ENCODE measurements at places on chromosomes 2 and 18.

DNA sequence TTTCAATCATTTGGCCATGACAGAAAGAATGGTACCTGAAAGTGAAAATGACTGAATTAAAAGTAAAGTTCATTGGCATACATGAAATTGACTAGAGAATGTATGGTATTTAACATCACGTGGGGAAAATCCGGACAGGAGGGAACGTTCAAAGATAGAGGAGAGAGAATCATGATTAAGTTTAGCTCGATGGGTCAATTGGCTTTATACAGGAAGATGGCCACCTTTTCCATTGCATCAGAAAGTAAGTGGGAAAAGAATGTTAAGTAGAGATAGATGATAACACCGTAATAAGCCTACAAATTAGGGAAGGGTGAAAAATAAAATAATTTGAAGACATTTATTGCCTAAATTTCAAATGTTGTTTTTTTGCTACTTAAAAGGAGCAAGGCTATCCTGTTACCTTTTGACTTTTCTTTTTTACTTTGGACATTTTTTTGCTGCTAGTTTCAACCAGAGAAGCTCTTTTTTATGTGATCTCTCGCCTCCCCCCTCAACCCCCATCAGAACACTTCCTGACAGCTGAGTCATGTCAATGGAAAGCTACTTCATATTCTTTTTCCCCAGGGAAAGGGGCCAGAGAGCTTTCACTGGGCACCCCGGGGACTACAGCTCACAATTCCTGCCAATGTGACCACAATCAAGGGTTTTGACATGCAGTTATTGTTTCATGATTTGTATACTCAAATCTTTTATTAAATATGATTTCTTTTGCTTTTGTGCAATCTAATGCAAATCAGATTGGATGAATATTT is 767 bp upstream of the CCDC102B start:
- DNase-seq, result peak; percentile 85

DNA sequence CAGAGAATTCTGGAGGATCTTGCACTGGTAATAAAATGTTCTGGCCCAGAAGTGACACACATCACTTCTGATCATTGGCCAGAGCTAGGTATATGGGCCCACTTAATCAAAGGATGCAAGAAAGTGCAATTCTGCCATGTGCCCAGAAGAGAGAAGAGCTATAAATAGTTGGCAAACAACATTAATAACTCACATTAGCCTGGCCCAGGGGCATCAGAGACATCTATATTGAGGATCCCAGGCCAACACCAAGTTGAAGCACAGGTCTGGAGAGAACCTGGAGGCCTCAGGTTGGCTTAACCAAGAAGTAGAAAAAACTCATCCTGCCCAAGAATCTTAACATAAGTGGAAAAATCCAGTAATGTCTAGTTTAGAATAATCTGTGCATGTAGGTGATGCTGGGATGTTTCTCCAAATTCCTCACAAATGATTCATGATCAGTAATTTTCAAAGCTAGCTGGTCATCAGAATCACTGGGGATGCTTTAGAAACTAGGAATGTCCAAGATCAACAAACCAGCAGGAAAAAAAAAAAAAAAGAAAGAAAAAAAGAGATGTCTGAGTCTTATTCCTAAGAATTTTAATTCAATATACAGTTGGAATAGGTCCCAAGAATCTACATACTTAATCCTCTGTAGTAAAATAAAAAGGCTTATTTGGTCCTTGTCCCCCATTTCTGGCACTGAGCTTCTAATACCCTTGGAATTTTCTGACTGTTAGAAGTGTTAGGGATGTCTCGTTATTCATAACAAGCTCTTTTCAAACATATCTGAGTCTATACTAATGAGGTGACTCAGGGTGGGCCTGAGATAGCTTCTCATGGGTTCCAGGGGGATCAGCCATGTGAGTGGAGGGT is 35.0 kb upstream of the EVA1A start:
- peak; percentile 95 for DNase-seq

- DNase-seq, result no peak
Observed at GRCh38 chr2:237244178-237244577, 158.5 kb downstream of the COPS8 start.

GRCh38 chr2:120736624-120737339 is 1.1 kb downstream of the GLI2 start:
- DNase-seq, result peak; percentile 99

DNA sequence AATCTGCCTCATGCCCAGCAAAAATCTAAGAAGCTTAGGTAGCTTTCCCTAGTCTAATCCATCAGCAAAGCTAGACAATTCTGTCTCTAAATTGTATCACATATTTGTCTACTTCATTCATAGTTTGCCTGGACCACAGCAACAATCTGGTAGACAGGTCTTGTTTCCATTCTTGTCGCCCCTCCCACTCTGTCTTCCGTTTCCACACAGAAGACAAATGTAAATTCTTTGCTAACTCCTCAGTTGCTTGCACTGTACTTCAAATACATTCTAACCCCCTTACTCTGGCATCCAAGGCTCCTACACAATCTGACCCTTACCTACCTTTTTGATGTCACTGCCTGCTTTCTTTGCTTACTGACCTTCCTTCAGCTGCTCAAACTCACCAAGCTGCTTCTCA is 40.1 kb downstream of the THUMPD2 start:
- peak; percentile 79 for DNase-seq

- no peak for DNase-seq
Observed at GRCh38 chr2:218216336-218216673, 684 bp upstream of the ARPC2 start.

- DNase-seq, result peak; percentile 62
Observed at GRCh38 chr2:225270861-225271260, 128.6 kb upstream of the NYAP2 start.

DNA sequence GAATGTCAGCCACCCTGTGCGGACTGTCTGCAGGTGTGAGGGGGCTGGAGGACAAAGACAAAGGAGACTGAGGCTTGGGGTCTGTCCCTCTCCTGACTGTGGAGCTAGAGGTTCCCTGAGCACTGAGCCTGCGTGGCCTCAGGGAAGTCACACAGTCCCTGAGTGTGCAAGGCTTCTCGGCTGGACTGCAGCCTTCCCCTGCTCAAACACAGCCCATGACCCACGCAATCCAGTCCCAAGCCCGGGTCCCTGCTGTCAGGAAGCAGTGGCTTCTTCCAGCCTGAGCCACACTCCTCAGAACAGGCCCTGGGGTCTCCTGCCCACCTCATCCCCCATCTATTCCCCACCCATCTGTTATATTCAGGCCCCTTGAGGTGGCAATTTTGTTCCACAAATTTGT is 2.7 kb downstream of the ASTL start:
- no peak for DNase-seq

DNA sequence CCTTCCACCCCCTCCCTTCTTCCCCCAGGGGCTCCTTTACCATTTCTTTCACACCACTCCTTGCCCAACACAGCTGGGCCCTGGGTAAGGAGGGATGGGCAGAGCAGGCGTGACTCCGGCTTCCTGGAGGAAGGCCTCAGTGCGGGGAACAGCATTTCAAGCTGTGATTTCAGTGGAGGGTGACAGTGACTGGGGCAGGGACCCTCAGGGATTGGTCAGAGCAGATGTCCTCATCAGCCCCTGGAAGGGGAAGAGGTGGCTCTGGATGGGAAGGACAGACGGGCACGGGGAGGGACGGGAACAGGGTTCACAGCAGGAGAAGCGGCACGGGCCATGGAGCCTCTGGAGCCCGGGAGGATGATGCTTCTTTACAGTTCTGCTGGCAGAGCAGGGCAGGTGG is 130.8 kb upstream of the TWIST2 start:
- no peak for DNase-seq

DNA sequence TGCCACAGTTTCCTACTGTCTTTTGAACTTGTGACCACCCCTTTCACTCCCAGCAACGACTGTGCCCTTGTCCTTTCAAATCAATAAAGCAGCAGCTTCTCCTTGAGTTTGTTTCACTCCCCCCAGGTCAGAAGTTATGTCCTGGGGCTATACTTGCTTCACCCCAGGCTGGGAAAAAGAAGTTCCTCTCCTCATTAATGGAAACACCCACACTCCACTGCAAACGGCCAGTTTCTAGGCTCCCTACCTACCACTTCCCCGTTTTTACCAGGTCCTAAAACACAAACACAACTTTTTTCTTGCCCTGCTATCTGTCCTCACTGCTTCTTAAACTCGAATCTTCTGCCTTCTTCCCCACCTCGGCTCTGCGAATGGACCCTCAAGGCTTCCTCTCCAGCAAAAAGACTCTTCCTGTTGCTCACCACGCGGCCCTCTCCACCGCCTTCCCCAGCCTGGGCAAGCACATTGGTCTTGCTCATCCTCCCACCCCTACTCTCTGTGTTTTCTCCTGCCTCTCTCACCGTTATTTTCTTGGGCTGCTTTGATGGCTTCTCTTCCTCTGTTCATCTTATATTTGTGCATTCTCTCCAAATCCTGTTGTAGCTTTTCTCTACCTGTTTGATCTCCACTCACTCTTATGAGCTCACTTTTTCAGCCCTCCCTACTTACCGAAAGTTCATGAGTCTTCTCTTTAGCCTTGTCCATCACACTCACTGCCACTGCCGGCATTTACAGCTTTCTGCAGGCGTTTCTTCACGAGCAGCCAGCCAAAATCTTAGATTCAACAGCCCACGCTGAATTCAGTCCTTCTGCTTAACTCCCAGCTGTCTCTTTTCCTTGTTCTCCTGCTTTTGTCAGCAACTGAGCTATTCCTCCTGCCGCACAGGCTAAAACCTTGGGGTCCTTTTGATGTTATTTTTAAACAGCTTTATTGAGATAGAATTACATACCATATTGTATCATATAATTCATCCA is 7.0 kb upstream of the SP5 start:
- DNase-seq, result no peak

DNA sequence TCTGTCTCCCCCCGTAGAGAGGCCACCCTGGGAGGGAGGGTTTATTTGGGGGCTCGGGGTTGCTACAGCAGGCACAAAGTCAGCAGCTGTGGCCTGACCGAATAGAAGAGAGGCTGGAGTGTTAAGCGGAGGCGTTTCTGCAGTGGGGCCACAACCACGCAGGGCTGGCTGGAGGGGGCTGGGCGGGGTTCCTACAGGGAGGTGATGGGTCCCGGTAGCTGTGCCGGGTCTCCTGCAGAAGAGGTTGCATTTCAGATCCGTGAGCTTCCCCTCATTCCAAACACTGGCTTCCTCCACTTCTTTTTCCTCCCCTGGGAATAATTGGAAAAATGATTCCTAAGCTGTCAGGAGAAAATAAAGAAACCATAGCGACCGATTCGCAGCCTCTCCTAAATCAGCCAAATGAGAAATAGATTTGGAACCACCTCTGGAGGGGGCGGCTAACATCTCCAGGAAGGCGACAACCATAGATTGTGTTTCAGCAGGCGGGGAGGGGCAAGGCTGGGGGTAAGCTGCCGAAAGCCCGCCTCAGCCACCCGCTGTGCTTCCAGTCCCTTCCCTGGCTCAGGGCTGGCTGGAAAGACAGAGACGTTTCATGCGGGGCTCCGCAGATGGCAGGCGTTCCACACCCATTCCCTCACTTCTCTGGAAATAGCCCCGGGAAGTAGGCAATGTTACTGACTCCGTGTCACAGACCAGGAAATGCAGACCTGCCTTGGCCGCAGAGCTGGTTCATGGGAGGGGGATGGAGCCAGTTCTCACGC is 85.6 kb upstream of the TAF1B start:
- DNase-seq, result peak; percentile 49

GRCh38 chr2:9637330-9637729 is 6.5 kb upstream of the YWHAQ start:
- peak; percentile 65 for DNase-seq

DNA sequence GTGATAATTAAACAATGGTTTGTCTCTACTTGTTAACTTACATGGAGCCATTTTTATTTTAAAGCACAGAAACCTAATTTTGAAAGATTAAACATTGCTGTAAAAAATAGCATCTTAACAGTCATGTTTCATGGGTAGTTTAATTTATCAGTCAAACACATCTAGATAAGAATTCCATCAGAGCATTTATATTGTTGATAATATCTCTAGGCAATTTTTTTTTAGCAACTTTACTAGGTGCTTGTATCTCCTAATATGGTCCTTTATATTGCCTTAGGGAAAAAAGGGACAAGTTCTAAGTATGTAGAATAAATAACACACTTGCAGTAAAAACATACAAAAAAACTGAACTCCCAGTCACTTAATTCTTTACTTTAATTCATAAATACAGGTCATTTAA is 863 bp downstream of the CSRNP3 start:
- DNase-seq, result no peak

- no peak for DNase-seq
Observed at GRCh38 chr2:168185583-168186274, 61.7 kb downstream of the STK39 start.

GRCh38 chr2:233602076-233602475 is 15.4 kb upstream of the UGT1A8 start:
- DNase-seq, result no peak

- DNase-seq, result no peak
Observed at GRCh38 chr18:64191069-64191468, 42.2 kb upstream of the LINC00305 start.

- no peak for DNase-seq
Observed at GRCh38 chr18:8626414-8627106, 17.3 kb downstream of the RAB12 start.

- DNase-seq, result no peak
Observed at GRCh38 chr18:79942786-79943607, 8.5 kb downstream of the SLC66A2 start.

- DNase-seq, result peak; percentile 28
Observed at GRCh38 chr2:58054264-58054663, 7.7 kb downstream of the VRK2 start.

DNA sequence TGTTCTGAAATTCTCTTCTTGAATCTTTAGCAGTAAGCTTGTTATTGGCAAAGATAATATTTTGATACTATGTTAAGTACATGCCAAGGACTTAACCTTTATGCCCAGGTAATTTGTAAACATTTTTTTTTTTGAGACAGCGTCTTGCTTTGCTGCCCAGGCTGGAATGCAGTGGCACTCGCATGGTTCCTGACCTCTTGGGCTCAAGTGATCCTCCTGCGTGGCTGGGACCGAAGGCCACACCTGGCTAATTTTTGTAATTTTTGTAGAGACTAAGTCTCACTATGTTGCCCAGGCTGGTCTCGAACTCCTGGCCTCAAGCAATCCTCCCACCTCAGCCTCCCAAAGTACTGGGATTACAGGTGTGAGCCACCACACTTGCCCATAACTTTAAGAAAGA is 35.7 kb upstream of the ZCCHC2 start:
- DNase-seq, result no peak

DNA sequence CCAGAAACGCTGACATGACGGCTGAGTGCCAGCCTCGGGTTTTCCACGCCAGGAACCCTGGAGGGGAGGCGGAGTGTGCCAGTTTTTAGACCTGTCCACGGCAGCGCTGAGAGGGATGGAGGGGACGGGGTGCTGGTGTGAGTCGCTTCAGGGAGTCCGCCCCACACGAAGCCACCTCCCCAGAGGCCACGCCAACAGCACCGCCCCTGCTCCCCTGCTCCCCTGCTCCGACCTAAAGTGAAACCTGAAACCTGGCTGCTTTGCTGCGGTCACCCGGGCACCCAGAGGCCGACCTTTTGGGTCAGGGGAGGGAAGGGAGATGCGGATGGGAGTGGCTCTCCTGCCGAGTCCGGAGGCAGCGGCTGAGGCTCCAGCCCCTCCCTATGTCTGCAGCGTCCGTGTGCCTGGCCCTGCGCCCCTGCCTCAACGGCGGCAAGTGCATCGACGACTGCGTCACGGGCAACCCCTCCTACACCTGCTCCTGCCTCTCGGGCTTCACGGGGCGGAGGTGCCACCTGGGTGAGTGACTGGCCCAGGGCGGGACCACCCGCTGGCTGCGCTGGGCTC is 38.1 kb downstream of the SNED1 start:
- no peak for DNase-seq

Measured in fibroblast of skin of abdomen (primary cell).